Activated naive CD8-positive, alpha-beta T cell treated with anti-CD3 and anti-CD28 coated beads, Interleukin-2, amount 50 U/mL, for 16 hours (primary cell): ENCODE measurements at places on chromosomes 11 and 22.

DNA sequence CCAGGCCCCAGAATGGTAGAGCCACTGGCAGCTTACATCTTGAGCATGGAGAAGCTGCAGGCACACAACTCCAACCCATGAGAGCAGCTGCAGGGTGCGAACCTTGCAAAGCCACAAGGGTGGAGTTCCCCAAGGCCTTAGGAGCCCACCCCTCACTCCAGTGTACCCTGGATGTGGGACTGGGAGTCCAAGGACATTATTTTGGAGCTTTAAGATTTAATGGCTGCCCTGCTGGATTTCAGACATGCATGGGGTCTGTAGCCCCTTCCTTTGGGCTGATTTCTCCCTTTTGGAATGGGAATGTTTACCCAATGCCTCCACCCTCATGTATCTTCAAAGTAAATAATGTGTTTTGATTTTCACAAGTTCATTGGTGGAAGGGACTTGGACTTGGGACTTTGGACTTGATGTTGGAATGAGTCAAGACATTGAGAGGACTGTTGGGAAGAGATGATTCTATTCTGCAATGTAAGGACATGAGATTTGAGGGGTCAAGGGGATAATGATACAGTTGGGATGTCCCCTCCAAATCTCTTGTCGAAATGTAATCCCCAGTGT, 1.1 kb upstream of the KRTAP5-7 start:
- DNase-seq = no peak

DNA sequence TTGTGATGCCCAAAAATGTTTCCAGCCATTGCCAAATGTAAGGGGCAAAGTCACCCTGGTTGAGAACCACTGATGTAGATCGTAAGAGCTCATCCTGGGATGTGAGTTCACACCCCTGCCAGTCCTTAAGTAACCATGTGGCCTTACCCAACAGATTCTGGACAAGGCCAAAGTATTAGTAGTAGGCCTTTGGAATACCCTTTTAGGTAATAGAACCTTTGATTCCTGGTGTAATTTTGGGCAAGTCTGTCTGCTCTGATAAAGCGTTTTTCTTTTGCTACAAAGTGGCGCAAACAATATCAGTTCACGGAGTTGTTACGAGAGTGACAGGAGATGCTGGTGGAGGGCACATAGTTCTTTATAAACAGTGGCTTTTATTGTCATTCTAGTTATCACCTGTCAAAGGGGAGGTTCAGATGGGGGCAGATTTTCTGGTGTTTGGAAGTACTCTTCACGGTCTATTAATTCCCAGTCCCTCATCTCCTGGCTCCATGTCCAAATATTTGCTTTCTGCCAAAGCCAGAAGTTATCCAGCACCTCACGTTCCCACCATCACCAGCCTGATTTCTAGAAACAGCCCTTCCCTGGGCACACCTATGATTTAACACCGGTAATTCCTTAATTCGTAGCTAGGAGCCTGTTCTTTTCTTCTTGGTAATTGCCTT, 73.8 kb upstream of the CRYBB3 start:
- DNase-seq = no peak

DNA sequence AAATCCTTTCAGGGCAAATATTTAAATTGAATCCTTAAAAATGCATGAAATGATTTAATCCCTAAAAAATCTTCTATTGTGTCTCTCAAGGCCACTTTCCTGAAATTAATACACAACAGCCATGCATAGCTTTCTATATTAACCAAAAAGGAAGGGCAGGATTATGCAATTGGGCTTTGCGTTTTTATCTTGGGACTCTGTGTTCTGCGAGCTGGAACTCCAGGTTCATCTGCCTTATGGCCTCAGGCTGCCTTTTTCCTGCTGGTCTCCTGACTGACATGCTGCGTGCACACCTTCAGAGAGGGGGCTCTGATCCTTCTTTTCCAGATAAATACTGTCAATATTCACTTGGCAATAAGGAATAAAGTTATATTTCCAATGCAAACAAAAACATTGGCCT, 141.7 kb upstream of the GRIA4 start:
- no peak for DNase-seq

DNA sequence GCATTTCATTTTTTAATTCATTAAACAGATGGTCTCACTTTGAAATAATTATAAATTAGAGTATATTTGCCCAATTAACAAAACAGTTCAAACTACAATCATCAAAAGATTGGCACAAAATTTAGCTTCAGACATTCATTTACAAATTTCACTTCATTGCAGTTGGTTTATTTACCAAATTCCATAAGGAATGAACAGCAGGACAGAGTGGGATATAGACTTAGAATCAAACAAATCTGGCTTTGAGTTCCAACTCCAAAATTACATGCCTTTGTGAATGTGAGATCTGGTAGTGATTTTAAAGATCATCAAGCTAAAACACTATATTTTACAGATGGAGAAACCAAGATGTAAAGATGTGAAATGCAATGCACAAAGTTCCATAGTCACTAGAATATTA, 310.7 kb upstream of the CNTN5 start:
- DNase-seq = no peak

GRCh38 chr11:134987223-134987768, 575.3 kb upstream of the B3GAT1 start:
- DNase-seq = no peak

DNA sequence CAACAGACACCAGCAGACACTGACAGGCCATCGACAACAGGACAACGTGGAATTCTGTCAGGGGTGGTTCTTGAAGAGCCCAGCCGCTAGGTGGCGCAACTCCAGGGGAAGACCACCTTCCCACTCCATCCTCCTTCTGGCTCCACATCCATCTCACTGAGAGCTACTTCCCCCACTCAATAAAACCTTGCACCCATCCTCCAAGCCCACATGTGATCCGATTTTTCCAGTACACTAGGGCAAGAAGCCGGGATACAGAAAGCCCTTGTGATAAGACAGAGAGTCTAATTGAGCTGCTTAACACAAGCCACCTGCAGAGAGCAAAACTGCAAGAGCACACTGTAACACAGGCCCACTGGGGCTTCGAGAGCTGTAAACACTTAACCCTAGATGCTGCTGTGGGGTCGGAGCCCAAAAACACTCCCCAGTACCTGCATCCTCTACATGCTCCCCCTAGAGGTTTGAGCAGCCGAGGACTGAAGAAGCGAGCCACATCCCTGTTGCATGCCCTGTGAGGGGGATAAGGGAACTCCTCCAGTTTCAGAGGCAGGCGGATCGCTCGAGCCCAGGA, 11.5 kb upstream of the RAB39A start:
- DNase-seq = no peak

DNA sequence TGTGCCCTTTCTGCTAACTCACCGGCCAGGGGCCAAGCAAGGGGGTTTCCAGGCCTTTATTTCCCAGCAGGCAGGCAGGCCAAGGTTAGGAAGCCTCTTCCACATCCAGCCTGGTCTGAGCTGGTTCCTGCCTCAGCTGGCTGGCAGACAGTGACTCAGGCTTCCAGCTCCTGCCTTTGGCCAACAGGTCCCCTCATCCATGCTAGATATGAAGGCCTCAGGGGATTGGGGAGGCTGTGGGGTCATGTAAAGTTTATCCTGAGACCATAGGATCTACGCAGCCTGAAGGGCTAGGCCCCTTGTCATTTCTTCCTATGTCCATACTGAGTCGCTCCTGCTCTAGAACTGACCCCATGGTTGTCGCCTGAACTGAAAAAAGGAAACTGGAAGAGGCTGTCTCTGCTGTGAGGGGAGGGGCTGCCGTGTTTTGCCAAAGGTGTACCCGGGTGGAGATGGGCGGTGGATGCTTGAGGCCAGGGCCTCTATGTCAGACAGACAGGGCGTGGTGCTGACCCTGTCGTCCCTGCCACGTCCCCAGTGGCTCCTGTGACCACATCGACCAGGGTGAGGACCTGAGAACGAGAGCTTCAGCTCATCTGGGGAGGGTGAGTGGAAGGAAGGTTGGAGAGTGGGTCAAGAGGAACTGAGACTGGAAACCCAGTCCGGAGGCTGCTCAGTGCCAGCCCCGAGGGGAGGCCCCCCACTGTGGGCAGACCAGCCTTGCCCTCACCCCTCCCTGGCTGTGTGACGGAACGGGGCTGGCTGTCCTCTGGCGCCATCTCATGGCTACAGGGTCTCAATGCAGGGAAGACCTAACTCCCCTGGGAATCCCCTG, 17.0 kb downstream of the P2RY6 start:
- DNase-seq = peak; percentile 15

DNA sequence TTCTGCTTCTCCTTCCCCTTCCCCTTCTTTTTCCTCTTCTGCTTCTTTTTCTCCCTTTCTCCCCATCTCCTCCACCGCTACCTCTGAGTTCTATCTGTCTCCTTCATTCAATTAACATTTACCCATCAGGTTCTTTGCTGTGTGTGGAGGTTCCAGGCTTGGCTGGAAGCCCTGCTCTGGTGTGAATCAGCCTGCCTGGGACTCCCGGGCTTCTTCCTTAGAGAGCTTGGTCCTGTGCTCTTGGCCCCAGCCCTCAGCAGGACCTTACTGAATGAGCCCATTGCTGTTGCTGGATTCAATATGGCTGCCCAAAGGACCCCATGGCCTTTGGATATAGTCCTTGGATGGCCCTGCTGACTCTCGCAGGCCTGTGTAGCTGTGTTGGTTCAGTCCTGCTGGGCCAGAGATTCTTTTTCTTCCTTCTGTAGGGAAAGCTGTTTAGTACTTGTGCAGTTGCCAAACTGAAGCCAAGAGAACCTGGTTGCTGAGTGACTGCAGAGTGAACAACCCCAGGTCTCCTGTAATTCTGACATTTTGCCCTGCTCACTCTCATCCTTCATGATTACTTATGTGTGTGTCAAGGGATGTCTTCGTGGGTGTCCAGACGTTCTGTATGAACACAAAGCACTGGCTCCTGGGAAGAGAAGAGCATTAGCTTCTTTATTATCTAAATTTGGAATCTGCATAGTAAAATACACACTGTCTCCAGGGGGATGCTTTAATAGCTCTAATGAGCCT, 81.0 kb upstream of the ZBED5 start:
- DNase-seq = no peak

- no peak for DNase-seq
These were observed 13.8 kb downstream of the SDHD start for GRCh38 chr11:112100462-112100861.

DNA sequence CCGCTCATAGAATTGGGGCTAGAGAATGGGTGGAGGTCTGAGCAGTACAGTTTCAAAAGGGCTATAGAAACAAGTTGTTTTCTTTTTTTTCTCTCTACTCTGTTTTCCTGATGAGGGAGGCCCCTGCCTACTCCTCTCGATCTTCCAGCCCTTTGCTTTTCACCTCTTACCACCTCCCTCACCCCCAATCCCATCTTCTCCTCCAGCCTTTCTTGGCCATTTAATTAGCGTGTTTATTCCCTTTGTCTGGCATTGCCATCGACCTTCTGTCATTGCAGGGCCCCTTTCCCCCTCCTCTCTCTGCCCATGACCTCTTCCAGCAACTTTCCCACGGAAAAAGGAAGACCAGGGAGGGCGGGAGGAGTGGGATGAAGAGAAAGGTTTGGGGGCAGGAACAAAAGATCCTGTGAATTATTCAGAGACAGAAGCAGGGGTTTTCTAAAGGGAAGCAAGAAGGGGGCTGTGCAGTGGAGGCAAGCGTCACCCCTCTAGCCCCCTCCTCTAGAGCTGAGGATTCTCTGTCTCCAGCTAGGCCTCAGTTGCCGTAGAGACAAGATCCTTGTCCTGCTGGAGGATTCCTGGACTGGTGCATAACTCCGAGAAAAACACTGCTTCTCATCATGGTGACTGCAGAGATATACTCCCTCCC, 12.9 kb downstream of the DTX4 start:
- no peak for DNase-seq

GRCh38 chr11:78033040-78033439, 10.0 kb upstream of the KCTD14 start:
- no peak for DNase-seq

GRCh38 chr22:37230673-37231405, 13.2 kb downstream of the RAC2 start:
- peak; percentile 58 for DNase-seq

GRCh38 chr11:35007277-35007676, 90.9 kb downstream of the PDHX start:
- no peak for DNase-seq

- no peak for DNase-seq
These were observed 1108.4 kb downstream of the DLG2 start for GRCh38 chr11:84518631-84519183.

- DNase-seq = no peak
These were observed 308.4 kb downstream of the BRD1 start for GRCh38 chr22:49519117-49519737.

- DNase-seq = no peak
These were observed 75.3 kb downstream of the PDE2A start for GRCh38 chr11:72598906-72599305.

DNA sequence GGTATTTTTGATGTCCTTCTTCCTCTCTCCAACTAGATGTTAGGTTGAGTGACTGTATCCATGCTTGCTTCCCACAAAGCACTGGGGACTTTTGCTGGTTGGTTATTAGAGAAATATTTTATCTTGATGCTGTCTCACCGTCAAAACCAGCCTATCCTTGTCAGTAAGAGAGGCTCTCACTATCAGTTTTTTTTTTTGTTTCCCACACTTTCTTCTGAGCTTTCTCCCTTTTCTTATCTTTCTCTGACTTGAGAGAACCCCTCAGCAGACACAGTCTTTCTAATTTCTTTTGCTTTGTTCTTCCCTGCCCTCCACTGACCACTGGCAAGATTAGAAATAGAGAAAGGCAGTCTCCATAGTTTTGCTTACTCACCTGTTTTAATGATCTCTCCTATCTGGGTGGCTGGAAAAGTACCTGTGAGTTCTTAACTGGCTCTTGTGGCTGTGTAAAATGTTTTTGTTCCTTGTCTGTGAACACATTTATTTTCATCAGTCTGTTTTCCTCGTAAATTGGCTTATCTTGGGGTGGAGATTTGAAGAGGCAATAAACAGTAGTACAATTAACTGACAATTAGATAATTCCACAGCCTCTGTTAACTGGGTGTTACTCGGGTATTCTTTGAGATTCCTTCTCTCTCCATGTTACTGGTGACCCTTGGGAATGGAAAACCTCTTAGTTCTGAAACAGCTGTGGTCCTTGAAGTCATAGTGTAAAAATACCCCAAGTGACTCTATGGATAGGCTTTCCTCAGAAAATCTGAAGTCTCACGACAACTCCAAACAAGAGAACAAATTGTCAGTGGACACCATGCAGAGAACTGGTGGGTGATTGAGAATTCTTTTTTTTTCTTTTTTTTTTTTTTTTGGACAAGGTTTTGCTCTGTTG, at the start of gene NXPE1:
Gene NXPE1 (minus strand): TSS at position 457 of the 886 bp plus-strand sequence. CDS start 8,680 bp downstream, outside the sequence.
- DNase-seq = no peak

- no peak for DNase-seq
These were observed 1.6 kb upstream of the CSTF3 start for GRCh38 chr11:33162831-33163230.

DNA sequence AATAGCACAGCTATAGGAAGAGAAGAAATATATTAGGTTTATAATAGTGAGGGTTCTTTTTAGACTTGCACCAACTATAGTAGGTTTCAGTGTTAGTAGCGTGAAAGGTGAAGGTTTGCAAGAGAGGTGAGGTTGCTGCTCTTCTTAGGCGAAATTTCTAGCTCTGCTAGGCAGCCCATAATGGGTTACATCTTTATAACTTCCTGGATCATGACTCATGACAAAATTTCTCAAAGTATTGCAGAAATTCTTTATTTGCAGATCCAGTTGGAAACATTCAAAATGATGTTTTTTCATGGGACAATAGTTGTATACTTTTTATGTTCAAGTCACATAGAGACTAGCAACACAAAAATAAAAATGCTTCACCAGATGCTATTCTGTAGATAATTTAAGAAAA, 260.0 kb downstream of the SOX6 start:
- DNase-seq = no peak

- no peak for DNase-seq
These were observed 976 bp downstream of the DEPDC7 start for GRCh38 chr11:33016654-33017053.

- DNase-seq = no peak
These were observed 1.5 kb downstream of the WNT7B start for GRCh38 chr22:45975164-45976161.

GRCh38 chr22:48921411-48921903, 906.2 kb downstream of the BRD1 start:
- no peak for DNase-seq
